ENCODE measurements at places on chromosomes 13 and 19.

- DNase-seq, result no peak
These were observed 111.2 kb downstream of the ENOX1 start for GRCh38 chr13:43675577-43675976.

GRCh38 chr19:30541575-30541974 lies 169.4 kb downstream of the ZNF536 start:
- DNase-seq, result no peak

GRCh38 chr19:7191946-7192691 lies 102.1 kb downstream of the INSR start:
- no peak for DNase-seq

DNA sequence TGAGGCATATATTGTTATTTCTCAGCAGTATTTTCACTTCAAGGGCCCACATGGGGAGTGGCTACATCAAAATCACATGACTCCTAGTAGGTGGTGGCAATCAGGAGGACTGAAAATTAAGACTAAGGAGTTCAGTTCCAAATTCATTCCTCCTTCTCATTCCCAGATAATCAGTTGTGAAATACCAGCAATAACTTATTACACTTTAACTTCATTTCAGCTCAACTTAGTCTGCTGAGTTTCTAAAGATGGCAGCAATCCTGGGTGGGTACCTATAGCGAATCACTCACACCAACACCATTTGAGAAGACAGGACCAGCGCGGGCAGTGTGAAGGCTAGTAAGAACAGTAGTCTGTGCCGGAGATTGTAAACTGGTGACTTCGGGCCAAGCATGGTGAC lies 63.9 kb upstream of the SLC10A2 start:
- no peak for DNase-seq

GRCh38 chr13:45328661-45329111 lies 12.3 kb downstream of the TPT1 start:
- DNase-seq, result no peak

DNA sequence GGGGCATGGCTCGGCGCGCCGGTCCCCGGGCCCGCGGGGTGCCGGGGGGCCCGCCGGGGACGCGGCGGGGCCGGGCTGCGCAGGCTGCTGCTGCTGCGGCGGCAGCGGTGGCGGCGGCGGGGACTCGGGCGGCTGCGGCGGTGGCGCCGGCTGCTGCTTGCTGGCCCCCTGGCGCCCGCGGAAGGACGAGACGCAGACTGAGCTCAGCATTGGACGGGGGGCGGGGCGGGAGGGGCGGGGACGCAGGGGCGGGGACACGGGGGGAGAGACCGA lies 368 bp downstream of the KCNC3 start:
- DNase-seq, result no peak

DNA sequence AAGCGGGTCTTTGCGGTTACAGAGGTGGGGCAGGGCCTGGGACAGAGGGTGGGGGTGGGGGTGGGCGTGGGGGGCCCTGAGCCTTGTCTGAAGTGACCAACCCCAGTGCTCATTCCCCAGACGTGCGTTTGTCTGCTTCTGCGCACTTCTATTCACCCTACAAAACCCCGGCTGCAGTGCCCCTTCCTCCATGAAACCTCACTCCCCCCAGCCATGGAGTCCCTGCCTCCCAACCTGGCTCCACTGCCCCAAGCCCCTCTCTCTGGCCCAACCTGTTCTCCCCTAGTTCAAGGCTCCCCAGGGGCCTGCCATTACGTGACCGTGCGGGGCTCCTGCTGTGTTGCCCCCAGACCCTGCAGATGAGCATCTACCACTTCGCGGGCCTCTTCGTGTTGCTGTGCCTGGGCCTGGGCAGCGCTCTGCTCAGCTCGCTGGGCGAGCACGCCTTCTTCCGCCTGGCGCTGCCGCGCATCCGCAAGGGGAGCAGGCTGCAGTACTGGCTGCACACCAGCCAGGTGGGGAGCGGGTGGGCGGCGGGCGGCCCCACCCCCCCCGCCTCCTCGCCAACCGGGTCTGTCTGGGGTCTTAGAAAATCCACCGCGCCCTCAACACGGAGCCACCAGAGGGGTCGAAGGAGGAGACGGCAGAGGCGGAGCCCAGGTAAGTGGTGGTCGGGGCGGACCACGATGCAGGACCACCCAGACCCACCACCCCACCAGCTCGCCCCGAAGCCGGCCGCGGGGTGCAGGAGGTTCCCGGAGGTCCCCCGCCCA lies 8.2 kb downstream of the GRIN3B start:
- DNase-seq, result no peak

- no peak for DNase-seq
These were observed 33.2 kb upstream of the PNMA8B start for GRCh38 chr19:46528601-46529590.

DNA sequence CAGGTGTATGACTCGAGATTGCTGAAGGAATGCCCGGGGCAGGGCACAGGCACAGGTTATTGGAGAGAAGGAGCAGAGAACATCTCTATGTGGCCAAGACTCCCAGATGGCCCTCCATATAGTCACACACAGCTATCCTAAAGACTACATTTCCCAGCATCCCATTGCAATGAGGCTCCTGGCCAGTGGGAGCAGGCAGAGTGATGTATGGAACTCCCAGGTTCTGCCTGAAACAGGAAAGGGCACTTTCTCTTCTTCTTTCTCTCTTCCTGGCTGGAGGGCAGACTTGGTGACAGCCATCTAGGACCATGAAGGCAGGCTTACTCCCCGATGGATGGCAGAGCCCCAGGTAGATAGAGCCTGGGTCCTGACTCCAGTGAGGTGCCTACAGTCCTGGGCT lies 13.5 kb downstream of the PPP1R13L start:
- peak; percentile 16 for DNase-seq

GRCh38 chr19:39828015-39828653 lies 5.8 kb downstream of the DYRK1B start:
- no peak for DNase-seq

- no peak for DNase-seq
These were observed 136.4 kb upstream of the HTR2A start for GRCh38 chr13:47033216-47033615.

All from NCI-H1694 treated with DMSO at 0.1 percent for 48 hours (cell line).